ENCODE measurements at places on chromosomes 12 and 14.

GRCh38 chr12:120413901-120414695 is 23.8 kb upstream of the COX6A1 start:
- DNase-seq: peak; percentile 91

- DNase-seq: no peak
Measured at GRCh38 chr12:68007033-68007432, 17.8 kb downstream of the IFNG-AS1 start.

DNA sequence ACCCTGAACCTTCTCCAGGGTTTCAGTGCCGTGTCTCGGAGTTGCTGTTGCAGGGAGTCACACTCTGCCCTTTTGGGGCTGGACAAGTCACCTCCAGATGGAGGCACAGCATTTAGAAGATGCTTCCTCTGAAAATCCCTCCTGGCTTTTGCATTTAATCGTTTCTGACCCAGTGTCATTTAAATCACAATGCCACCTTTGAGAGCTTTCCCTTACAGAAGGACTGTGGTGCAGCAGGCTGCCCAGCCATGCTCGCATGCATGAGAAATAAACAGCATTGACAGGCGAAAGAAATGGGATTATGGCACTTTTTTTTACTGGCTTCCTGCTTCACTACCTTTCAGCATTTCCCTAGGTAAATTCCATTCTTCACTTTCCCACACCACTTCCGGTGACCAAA is 113.4 kb upstream of the DYRK2 start:
- DNase-seq: no peak

GRCh38 chr14:21042918-21043317 is 756 bp downstream of the RNASE7 start:
- no peak for DNase-seq

DNA sequence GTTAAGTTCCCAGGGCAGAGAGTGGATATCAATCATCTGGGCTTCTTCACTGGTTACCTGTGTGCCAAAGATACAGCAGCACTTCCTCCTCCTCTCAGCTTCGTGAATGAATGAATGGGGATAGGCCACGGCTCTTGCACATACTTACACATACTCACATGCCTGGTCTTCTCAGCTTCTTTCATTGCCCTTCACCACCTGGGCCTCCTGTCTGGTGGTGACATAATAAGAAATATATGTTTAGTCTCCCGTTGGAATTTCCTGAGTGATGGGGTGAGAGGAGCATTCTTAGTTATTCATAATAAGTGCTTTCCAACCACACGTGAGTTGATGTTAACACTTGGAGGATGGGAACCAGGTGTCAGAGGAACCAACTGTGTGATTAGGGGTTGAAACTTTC is 268.1 kb upstream of the RMST start:
- DNase-seq: no peak

- no peak for DNase-seq
Measured at GRCh38 chr14:32311294-32312009, 17.6 kb upstream of the AKAP6 start.

GRCh38 chr12:7017870-7018349 is 366 bp downstream of the LPCAT3 start:
- DNase-seq: no peak

DNA sequence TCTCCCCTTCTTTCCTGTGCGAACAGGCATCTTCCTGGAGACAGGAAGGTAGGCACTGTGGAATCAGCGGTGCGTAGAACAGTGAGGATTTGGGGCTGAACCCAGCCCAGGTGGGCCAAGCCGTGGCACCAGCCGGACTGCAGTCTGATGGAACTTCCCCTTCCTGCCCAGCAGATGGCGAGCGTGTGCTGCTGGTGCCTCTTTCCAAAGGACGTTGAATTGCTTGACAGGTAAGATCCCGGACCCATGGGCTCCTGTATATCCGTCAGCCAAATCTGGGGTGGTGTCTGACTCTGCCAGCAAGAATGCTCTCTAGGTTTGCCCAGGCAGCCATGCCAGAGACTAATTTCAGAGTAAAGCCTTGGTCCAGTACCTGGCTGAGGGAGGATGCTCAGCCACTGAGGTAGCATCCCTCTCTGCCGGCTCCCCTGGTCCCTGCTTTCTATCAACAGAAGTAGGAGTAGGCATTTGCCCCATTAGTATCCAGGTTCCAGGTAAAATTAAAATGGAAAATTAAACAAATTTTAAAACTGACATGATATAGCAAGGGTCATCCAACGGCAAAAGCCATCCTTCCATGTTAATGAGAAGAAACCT is 21.1 kb upstream of the KCNA5 start:
- peak; percentile 46 for DNase-seq

- DNase-seq: no peak
Measured at GRCh38 chr12:12663644-12664294, 32.2 kb downstream of the GPR19 start.

GRCh38 chr12:115708801-115709200 is 568.7 kb downstream of the MED13L start:
- DNase-seq: no peak

DNA sequence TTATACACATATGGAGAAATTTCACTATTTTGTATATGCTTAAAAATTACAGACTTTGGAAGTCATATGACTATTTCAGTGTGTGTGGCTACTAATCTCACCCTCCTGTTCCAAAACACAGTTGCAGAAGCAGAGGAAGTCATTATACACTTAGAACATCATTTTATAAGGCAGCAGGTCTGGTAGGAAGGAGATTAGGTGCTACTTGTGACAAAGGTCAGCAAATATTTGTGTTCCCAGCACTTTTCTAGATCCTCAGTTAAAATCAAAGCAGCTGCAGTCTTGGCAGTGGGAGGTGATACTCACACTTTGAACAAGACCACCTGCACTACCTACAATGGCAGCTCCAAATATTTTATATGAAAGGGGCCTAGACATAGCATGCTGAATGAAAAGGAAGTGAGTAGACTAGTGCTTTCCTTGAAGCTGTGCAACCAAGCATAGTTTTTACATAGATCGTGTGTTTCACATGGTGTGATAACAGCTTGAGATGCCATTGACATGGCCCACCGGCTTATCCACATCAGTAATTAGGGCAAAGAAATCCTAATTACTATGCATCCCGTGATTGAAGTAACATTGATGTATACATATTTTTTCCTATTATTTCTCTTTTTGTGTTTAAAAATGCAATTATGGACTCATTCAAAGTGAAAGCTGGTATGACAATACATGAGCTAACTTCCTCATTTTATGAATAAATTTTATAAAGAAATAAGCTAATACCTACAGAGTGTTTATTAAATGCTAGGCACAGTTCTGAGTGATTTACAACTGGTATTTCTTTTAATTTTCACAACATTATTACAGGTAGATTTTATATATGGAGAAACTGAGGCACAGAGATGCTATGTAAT is 5.3 kb downstream of the GYS2 start:
- no peak for DNase-seq

GRCh38 chr14:55713486-55713885 is 133.5 kb downstream of the KTN1 start:
- no peak for DNase-seq

Measured in left kidney (tissue), 8 donors.